ENCODE measurements at places on chromosomes 3 and 15. TPM values are rescaled to one million over a fixed set of nuclear protein-coding genes. Genes with fewer than 3 reads are reported as not detected.
A peak's percentile ranks its signal among the peaks of the same experiment; 100 is the strongest.

SIN3A gene
- 23.3 TPM for total RNA-seq

DNA sequence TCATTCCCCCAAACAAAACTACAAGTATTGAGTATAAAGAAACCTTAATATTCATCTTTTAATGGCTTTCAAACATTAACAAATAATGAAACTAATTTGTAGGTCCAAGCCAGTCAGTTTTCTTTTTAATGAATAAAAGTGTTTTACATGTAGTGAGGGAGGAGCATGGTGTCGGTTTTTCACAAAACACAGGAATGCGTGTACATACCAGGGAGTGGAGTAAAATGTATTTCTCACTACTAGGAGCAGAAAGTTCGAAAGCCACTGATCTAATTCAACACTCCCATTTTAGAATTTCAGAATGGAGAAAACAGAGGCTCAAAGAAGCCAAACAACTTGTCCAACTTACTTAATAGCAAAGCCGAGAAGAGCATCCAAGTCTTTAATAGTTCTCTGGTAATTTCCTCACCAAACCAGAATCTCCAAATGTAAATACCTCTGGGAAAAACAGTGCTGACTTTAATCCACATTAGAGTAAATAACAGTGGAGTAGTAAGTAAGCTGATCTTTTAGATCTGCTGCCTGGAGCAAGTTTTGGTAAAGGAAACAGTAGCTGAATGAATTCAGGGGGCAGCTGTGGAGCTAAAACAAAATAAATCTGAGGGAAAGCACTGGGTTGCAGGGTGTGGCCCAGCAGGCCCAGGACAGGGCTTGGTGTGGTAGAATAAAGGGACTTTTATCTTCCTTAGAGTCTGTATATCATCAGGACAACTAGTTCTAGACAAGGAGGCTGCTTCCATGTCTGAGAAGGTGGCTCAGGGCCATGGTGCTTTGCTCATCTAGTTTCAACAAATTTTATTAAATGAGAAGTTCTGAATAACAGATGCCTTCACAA is 7.9 kb downstream of the ANP32A start:
- peak; percentile 18 for DNase-seq

SYNM gene
- 3.8 TPM for total RNA-seq

OR5AC2 gene
- total RNA-seq = not detected

GRCh38 chr15:52016316-52016715 is 2.7 kb upstream of the MAPK6 start:
- no peak for DNase-seq

MCTP2 gene
- 6.5 TPM for total RNA-seq

- no peak for DNase-seq
Observed at GRCh38 chr3:181317508-181317907, 328.0 kb upstream of the DNAJC19 start.
